Stomach (tissue), 19 donors: ENCODE measurements at places on chromosomes 6 and 20. TPM values are rescaled to one million over a fixed set of nuclear protein-coding genes. Genes with fewer than 3 reads are reported as not detected.
A peak's percentile ranks its signal among the peaks of the same experiment; 100 is the strongest.

- no peak overlapping the region for H3K4me3 ChIP-seq
- DNase-seq = peak; percentile 13
- H3K27ac ChIP-seq = no peak overlapping the region
- no peaks in the 10 kb centered on the region for H3K27me3 ChIP-seq
Measured at GRCh38 chr20:43751167-43752050, 24.6 kb upstream of the GTSF1L start.

DNA sequence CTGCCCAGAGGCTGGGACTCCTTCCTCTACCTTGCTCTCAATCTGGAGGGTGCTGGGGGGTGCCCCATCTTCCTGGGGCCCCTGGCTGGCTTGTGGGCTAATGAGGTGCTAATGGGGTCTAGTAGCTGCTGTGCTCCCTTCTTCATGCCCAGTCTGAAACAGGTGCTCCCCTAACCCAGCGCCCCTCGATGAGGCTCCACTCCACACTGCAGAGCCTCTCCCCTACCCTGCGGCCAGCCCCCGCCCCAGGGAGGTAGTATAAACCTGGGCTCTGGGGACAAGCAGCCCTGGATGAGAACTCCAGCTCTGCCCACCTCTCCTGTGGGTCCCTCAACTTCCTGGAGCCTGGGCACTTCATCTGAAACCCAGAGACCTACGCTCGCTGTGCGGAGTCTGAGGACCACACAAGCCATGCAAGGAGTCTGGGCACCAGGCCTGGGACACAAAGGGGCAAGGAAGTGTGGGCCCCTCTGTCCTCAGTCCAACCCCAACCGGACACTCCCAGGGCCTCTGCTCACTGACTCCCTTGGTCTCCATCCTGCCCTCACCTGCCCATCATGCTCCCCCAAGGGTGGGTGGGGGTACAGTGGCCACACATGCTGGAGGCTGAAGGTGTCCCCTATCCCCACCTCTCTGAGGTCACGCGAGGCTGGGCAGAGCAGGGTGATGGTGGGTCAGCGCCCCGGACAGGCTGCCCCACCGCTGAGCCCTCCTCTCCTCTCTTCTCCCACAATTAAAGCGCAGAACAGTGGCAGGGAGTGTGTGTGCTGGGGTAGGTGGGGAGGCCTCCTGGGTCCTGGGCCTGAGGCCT is 6.1 kb downstream of the RPL10A start:
- no peak overlapping the region for H3K4me3 ChIP-seq
- no peak overlapping the region for H3K27ac ChIP-seq
- H3K4me1 ChIP-seq = peaks cover 33% of the 10 kb centered on the region
- peaks cover 37% of the 10 kb centered on the region for H3K36me3 ChIP-seq
- no peak for DNase-seq

- no peaks in the 10 kb centered on the region for H3K4me1 ChIP-seq
- no peak for DNase-seq
- H3K27me3 ChIP-seq = peaks cover 20% of the 10 kb centered on the region
Measured at GRCh38 chr6:105135056-105135455, 44.8 kb downstream of the POPDC3 start.

DNA sequence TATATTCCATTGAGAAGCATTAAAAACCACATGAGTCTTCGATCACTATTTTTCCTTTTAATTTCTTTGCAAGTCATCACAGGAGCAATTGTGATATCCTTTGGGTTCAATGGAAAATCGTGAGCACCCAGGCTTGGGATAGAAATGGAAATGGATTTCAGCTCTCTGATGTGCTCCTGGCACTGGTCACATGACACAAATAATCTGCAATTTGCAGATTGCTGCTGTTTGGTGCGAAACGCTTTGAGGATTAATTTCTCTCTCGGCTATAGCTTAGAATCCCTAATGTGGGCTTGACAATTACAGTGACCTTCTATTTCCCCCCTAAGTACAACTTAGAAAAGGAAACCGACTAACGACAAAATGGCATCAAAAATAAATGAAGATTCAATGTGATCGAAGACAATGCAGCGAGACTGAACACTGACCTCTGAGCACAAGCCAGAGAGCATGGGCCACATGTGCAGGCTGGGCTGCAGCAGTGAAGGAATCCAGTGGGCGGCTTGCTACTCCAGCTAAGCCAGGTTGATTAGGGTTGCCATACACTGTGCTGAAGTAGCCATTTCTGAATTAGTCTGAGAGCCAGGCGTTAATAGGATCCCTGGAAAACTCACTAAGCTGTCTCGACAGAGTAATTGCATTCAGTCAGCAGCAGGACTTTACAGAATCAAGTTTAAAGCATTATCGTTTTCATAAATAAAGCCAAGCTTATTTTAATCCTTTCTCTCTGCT is 301.8 kb upstream of the AGPAT4 start:
- H3K36me3 ChIP-seq = no peaks in the 10 kb centered on the region
- no peak overlapping the region for H3K4me3 ChIP-seq
- no peaks in the 10 kb centered on the region for H3K27me3 ChIP-seq
- H3K27ac ChIP-seq = no peak overlapping the region

GRCh38 chr20:56373942-56374341 is 15.2 kb downstream of the FAM210B start:
- no peak overlapping the region for H3K4me3 ChIP-seq
- H3K27ac ChIP-seq = no peak overlapping the region
- no peaks in the 10 kb centered on the region for H3K27me3 ChIP-seq
- H3K36me3 ChIP-seq = peaks cover 20% of the 10 kb centered on the region
- no peaks in the 10 kb centered on the region for H3K4me1 ChIP-seq
- DNase-seq = no peak

- H3K27ac ChIP-seq = no peak overlapping the region
- H3K36me3 ChIP-seq = no peaks in the 10 kb centered on the region
- no peak overlapping the region for H3K4me3 ChIP-seq
- no peak for DNase-seq
Measured at GRCh38 chr6:114258376-114258775, 84.4 kb downstream of the HS3ST5 start.

GRCh38 chr20:17381724-17382123 is 149.5 kb downstream of the BFSP1 start:
- peaks cover 3% of the 10 kb centered on the region for H3K27me3 ChIP-seq
- DNase-seq = no peak
- H3K27ac ChIP-seq = no peak overlapping the region
- H3K36me3 ChIP-seq = no peaks in the 10 kb centered on the region
- H3K4me3 ChIP-seq = no peak overlapping the region

The ANGPT4 gene
- total RNA-seq = not detected

GRCh38 chr6:134797400-134798113 is 152.3 kb downstream of the ALDH8A1 start:
- no peak overlapping the region for H3K27ac ChIP-seq
- H3K36me3 ChIP-seq = no peaks in the 10 kb centered on the region
- no peak overlapping the region for H3K4me3 ChIP-seq
- no peaks in the 10 kb centered on the region for H3K4me1 ChIP-seq

The VNN1 gene
- total RNA-seq = 2.5 TPM

GRCh38 chr6:75244063-75244584 is 523 bp upstream of the COX7A2 start:
- H3K27ac ChIP-seq = peak overlapping the region; percentile 96
- DNase-seq = no peak
- H3K27me3 ChIP-seq = no peaks in the 10 kb centered on the region
- peaks cover 8% of the 10 kb centered on the region for H3K36me3 ChIP-seq
- H3K4me3 ChIP-seq = peak overlapping the region; percentile 71
- peaks cover 22% of the 10 kb centered on the region for H3K4me1 ChIP-seq

The TREM2 gene
- not detected for total RNA-seq

DNA sequence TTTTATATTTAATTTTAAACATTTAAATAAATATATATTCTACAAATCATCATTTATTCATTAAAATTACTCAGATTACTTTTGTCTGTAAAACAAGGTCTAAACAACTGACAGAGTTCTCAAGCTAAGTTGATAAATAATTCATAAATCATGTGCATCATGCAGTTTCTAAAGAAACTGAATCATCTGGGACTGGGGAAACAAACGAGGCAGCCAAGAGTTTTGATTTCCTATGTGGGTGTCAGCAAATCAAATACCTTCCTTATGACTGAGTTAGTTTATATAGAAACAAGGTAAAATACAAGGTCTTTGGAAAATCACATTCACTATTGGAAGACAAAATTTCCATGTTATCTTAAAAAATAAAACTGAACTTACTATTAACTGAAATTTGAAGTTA is 149.9 kb upstream of the BEND6 start:
- no peak for DNase-seq
- no peak overlapping the region for H3K27ac ChIP-seq
- H3K4me1 ChIP-seq = no peaks in the 10 kb centered on the region

DNA sequence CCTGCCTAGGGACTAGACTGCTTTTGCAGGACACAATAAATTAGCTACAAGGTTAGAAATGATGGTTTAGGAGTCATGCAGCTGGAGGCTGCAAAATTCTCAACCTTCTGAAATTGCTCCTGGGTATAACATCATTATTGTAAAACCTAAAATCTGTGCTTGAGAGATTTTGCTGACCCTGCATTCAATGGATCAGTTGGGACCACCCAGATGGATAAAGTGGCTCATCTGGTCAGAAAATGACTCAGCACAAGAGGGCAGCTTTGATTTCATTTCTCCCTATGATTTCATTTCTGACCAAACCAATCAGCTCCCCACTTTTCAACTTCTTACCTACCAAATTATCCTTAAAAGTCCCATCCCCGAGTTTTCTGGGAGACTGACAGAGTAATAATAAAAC is 367.3 kb upstream of the AGPAT4 start:
- H3K36me3 ChIP-seq = no peaks in the 10 kb centered on the region
- no peak for DNase-seq
- no peak overlapping the region for H3K27ac ChIP-seq
- H3K27me3 ChIP-seq = no peaks in the 10 kb centered on the region
- H3K4me3 ChIP-seq = no peak overlapping the region

- H3K27me3 ChIP-seq = no peaks in the 10 kb centered on the region
- DNase-seq = no peak
- no peak overlapping the region for H3K27ac ChIP-seq
- H3K4me3 ChIP-seq = no peak overlapping the region
- peaks cover 3% of the 10 kb centered on the region for H3K4me1 ChIP-seq
Measured at GRCh38 chr6:41966961-41967311, 25.3 kb upstream of the CCND3 start.

GRCh38 chr20:43032459-43032858 is 157.2 kb downstream of the PTPRT start:
- no peak for DNase-seq
- no peaks in the 10 kb centered on the region for H3K36me3 ChIP-seq
- no peaks in the 10 kb centered on the region for H3K4me1 ChIP-seq
- H3K4me3 ChIP-seq = no peak overlapping the region

DNA sequence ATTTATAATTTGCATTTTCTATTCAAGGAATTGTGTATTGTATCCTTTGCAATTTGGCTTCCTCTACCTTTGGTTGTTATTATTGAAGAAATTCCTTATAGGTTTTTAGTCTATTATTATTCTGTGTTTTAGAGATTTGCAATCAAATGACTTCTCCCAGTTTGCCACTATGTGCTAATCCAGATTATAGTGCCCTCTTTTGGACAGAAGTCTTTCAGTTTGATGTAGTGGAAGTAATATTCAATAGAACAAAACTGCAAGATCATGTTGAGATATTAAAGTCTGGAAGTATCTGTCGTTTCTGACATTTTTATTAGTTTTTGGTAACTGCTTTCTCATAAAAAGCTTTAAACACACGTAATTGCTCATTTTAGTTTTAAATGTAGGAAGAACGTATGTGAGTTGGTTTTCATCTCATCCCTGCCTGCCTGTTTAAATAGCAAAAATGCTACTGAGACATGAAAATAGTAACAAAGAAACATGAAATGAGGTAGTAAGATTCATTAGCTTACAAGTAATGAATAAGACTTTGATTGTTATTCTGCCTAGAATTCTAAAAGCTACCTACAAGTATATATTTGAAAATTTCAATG is 72.8 kb downstream of the RTN4IP1 start:
- no peak overlapping the region for H3K27ac ChIP-seq
- DNase-seq = no peak
- H3K36me3 ChIP-seq = no peaks in the 10 kb centered on the region
- H3K4me1 ChIP-seq = no peaks in the 10 kb centered on the region
- H3K4me3 ChIP-seq = no peak overlapping the region
- H3K27me3 ChIP-seq = no peaks in the 10 kb centered on the region

DNA sequence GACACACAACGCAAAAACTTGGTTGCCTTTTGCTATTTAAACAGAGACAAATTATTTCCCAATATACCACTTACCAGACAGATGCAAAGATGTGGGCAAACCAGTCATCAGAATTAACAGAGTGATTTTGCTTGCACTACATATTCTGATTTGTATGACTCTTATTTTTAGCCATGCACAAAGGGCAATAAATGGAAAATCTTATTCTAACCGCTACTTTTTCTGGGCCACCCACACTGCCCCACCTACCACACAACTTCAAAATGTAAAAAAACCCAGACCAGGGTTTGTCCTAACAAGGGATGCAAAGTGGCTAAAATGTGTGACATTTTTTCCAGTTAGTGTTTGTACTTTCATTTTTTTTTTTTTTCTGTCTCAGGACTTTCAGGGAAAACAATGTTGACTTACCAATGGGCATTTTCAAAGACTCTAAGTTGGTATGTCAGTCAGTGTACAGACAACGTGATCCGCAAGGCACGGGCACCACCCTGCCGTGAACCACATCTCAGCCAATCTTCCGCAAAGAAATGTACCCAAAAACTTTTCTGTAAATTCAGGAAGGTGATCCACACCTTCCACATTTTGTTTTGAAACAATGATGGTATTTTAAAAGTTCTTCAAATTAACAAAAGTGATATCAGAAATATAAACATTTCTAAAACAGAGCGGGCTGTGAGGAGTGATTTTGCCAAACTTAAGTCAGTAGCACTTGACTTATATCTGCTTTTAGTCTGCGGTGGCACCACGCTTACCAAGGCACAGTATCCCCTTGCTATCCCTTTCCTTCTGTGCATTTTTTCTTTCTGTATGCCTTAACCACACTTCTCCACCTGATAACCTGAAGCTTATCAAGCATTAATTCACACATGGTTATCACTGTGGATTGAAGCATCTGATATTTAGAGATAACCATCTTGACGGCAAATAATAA is 185.6 kb downstream of the GJA10 start:
- no peaks in the 10 kb centered on the region for H3K4me1 ChIP-seq
- no peak overlapping the region for H3K4me3 ChIP-seq
- no peaks in the 10 kb centered on the region for H3K36me3 ChIP-seq
- no peak overlapping the region for H3K27ac ChIP-seq
- no peak for DNase-seq

DNA sequence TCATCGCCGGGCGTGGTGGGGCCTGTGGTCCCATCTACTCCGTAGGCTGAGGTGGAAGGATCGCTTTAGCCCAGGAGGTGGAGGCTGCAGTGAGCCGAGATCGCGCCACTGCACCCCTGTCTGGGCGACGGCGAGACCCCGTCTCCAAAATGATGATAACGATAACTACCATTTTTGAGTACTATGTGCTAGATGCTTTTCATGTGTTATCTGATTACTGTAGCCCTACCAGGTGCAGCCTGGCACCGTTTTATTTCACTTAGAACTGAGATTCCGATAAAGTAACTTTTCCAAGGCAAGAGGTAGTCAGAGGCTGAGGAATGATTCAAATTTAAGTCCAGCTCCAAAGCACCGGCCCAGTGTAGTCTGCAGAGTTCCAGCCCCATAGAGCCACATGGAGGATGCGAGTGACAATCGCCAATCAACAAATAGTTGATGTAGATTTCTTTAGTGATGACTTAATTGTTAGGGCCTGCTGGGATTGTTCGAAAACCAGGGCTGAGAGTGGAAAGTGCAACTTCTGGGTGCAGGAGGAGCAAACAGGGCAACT is 727 bp downstream of the ERMARD start:
- no peak for DNase-seq
- peak overlapping the region; percentile 54 for H3K4me3 ChIP-seq
- H3K27me3 ChIP-seq = no peaks in the 10 kb centered on the region
- H3K4me1 ChIP-seq = peaks cover 32% of the 10 kb centered on the region
- peaks cover 7% of the 10 kb centered on the region for H3K36me3 ChIP-seq
